ENCODE measurements at places on chromosomes 4 and X.

GRCh38 chr4:26372076-26372475 is 51.3 kb downstream of the RBPJ start:
- no peak for DNase-seq

- DNase-seq: no peak
These were observed 9.0 kb downstream of the COX7B2 start for GRCh38 chr4:46900082-46900481.

DNA sequence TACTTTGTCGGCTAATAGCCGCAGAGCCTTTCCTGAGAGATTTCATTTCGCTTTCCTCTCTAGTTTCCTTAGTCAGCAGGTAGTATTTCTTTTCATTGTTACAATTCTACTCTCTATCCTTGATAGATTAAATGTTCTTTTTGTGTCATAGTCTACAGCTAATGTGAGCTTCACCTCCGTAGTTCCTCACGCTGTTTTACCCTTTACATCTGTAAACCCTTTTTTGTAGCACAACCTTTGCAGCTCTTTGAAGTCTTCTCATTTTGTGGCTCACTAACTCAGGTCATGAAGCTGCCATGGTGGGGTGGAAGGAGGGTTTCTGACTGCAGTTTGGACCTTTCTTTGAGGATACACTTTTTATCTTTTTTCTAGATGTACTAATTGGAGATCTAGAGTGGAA is 1008.8 kb upstream of the PABPC4L start:
- DNase-seq: no peak

DNA sequence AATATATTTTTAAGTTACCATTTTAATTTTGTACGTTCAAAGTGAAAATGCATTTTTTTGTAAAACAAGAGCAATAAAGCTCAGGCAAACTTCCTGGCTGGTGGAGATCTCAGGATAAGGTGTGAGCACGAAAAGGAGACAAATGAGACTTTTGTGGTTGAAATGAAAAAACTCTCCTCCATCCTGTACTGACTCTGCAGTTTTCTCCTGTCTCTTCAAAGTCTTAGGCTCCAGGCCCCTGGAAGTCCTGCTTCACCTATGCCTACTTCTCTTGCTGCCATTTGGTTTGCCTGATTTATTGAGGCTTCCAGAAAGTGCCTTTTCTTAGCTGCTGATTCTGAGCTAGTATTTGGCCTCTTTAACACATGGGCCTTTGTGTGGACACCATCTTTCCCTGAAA is 77.7 kb downstream of the MAML3 start:
- DNase-seq: no peak

DNA sequence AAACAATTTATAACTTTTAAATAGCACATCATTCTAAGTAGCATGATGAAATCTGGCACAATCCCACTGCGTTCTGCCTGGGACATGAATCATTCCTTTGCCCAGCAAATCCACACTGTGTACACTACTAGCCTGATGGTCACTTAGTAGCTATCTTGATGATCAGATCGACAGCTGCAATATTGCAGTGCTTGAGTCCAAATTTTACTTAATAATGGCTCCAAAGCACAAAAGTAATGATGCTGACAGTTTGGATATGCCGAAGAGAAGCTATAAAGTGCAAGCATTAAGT is 86.6 kb upstream of the NPNT start:
- DNase-seq: no peak

GRCh38 chrX:141468940-141469339 is 115.6 kb downstream of the SPANXA1 start:
- DNase-seq: no peak

Measured in SHP77 treated with DMSO at 0.1 percent for 48 hours (cell line).